ENCODE measurements at places on chromosomes 3 and 15.

GRCh38 chr3:164401923-164402322 lies 676.4 kb downstream of the SI start:
- DNase-seq = no peak

GRCh38 chr15:81809543-81809942 lies 236.3 kb downstream of the MEX3B start:
- no peak for DNase-seq

GRCh38 chr3:36418296-36418695 lies 38.0 kb downstream of the STAC start:
- DNase-seq = no peak

GRCh38 chr3:6862880-6863195 lies 1.9 kb downstream of the GRM7 start:
- no peak for DNase-seq

DNA sequence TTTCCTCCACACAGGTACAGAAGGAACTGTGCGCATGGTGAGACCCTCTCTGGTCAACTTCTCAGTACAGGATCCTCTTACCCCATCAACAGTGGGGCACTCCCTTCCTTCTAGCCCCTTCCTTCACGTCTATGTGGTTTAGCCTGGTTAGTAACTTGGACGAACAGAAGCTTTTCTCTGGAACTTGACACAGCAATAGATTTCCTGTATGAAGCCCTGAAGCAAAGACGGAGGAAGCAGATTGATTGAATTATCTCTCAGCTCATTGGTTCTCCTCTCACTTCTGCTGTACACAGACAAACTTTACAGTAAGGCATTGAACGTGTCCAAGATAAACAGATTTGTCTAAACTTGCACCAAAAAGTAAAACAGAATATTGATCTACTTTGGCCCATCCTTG lies at the start of gene CD200R1:
TSS of gene CD200R1 (minus strand) at position 210 of the 400 bp plus-strand sequence. CDS start 246 bp downstream, outside the sequence.
- DNase-seq = peak; percentile 6

GRCh38 chr3:189338366-189338765 lies 166.6 kb downstream of the TPRG1 start:
- DNase-seq = no peak

GRCh38 chr15:39695793-39696192 lies 86.8 kb downstream of the FSIP1 start:
- no peak for DNase-seq

DNA sequence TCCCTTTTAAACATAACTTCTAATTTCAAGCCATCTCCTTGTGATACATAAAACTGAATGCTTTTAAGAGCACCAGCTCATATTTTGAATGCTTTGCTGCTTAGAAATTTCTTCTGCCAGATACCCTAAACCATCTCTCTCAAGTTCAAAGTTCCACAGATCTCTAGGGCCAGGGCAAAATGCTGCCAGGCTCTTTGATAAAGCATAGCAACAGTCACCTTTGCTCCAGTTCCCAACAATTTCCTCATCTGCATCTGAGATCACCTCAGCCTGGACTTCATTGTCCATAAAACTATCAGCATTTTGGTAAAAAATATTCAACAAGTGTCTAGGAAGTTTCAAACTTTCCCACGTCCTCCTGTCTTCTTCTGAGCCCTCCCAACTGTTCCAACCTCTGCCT lies 17.5 kb downstream of the OSTN start:
- DNase-seq = no peak

GRCh38 chr3:14803981-14804834 lies 14.6 kb upstream of the FGD5 start:
- no peak for DNase-seq

- DNase-seq = no peak
These were observed 40.2 kb upstream of the FAM107A start for GRCh38 chr3:58617338-58617761.

GRCh38 chr3:1798711-1799405 lies 299.8 kb upstream of the CNTN4 start:
- DNase-seq = no peak

DNA sequence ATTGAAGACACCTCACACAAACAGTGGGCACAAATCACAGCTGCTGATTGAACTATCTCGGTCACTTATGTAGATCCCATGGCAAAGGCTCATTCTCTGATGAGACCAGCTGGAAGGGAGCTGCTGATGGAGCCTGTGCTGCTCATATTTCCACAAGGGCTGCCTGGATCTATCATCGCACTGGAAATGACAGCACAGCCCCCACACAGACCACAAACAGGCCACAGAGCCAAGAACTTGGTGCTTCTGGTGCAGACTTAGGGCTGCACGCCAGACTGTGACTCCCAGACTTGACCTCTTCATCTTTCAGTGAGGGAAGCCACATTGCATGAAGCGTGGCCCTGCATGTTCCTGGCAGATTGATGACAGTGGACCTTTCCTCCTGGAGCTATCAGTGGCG lies 197.6 kb downstream of the MINAR1 start:
- no peak for DNase-seq

GRCh38 chr15:73715417-73715816 lies 31.2 kb downstream of the CD276 start:
- DNase-seq = no peak

DNA sequence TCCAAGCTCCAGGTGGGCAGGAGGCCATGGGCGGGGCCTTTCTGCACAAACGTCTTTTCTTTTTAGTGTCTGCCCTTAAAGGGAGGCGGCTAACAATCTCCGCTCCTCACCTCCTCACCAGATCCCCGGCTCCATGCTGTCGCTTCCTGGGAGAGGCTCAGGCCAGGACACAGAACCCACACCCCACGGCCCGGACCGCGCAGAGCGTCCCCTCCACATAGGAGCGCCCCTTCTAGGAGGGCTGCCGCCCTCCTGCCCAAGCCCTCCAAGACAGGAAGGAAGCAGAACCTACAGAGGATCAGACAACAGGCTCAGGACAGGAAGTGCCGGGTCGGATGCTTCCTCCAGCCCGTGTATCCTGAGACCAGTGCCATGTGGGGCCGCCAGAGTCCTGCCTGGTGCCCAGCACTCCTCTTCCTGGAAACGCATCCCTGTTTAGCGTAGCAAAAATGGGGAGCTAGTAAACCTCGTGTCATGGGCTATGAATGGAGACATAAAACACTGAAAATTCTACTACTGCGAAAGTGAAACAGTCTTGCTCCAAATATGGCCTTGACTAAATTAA lies 83.2 kb upstream of the ATP10A start:
- no peak for DNase-seq

GRCh38 chr3:436053-436452 lies 239.5 kb downstream of the CHL1 start:
- no peak for DNase-seq

- no peak for DNase-seq
These were observed 71.4 kb upstream of the WDR72 start for GRCh38 chr15:53830707-53831386.

DNA sequence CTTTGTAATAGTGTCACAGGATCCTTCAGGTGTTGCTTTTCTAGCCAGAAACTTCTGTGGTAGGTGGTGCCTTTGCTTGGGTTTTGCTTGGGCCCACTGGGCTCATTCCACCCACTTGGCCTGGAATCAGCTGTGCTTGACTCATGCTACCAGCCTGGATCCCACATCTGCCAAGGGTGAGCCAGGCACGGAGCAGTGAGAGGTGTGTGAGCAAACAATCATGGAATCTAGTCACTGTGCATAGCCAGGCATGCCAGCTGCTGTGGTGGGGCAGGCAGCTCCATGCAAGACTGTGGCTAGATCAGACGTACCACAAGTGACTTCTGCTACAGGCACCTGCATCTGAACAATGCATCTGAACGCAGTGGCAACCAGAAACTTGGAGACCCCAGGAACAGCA lies 275.9 kb downstream of the UBE2E2 start:
- DNase-seq = no peak

DNA sequence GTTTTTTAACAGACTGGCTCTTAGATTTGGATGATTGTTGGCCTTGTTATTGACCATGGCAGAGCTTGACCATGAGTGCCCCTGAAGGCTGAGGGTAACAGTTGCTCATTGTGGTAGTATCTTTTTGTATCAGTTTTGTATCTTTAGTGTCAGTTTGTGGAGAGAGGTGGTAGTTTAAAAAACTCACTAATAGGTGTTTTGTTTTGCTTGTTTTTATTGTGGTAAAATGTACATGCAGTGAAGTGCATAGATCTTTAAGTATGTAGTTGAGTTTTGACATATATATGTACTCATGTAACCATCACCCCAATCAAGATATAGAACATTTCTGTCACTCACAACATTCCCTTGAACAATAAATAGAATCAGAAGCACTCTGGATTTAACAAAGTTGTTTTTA lies 9.8 kb downstream of the GMPS start:
- DNase-seq = no peak

- no peak for DNase-seq
These were observed 22.0 kb downstream of the GASK1A start for GRCh38 chr3:43001094-43001553.

GRCh38 chr3:144415492-144415891 lies 443.9 kb downstream of the DIPK2A start:
- no peak for DNase-seq

DNA sequence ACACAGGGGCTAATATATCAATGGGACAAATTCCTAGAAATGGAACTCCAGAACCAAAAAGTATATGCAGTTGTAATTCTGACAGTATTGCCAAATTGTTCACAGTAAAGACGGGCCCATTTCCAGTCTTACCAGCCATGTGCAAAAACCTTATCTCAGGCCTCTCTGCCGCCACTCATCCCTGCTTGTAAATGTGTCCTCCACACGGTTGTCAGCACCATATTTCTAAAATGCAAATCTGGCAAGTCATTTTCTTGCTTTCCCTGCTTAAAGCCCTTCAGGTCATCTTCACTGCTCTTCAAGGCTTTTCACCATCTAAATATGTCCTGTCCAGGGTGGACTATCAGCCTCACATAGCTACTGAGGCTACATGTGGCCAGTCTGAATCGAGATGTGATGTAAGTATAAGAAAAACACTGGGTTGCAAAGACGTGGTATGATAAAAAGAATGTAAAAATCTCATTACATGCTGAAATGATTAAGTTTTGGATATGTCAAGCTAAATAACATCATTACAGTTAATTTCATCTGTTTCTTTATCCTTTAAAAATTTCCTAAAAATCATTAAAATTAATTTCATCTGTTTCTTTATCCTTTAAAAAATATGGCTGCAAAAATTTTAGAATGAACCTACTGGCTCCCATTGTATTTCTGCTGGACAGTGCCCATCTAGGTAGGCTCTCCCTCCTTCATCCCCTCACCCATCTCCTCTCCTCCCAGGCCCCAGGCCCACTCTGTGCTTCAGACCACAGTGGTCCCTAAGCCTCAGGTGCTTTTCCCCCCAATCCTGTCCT lies 980 bp downstream of the PARP9 start:
- no peak for DNase-seq

DNA sequence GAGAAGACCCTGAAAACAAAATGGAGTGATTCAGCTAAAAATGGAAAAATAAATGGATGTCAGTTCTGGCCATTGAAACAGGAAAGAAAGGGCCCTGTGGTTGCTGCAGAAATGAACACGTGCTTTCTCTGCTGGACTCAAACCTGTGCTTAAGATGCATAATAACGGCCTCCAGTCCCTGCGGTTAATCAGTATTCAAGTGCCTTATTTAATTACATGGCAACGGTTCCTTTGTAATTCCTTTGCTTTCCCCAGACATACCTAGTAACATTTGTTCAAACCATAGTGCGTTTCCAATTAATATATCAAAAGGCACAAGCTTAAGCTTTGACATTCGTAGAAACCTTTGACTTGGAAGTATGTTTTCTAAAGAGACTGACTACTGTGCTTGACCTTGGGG lies 428.3 kb downstream of the GABRG3 start:
- no peak for DNase-seq

GRCh38 chr15:76815421-76815820 lies 89.7 kb downstream of the SCAPER start:
- no peak for DNase-seq

- DNase-seq = no peak
These were observed 345.7 kb upstream of the RBMS3 start for GRCh38 chr3:28935146-28935545.

GRCh38 chr3:56720849-56721248 lies 37.8 kb upstream of the TASOR start:
- DNase-seq = no peak

DNA sequence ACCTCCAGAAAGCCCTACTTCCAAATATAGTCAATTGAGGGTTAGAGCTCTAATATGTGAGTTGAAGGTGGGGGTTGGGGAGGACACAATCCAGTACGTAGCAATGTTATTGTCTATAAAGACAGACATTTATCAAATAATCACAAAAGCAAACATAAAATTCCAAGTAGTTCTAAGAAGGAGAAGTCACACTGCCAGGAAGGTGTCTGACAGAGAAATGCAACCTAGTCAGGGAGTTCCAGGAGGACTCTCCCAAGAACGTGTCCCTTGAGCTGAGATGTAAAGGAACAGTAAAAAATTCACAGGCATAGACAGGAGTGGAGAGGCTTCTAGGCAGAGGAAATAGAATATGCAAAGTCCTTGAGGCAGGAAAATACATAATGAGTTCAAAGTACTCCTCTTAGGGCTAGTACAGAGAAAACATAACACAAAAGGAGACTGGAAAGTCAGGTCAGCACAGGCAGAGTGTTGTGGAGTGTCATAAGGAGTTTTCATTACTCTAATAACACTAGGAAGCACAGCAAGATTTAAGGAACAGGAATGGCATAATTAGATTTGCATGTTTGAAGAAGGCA lies 277.6 kb upstream of the STT3B start:
- no peak for DNase-seq

- no peak for DNase-seq
These were observed 247.7 kb downstream of the ZBTB20 start for GRCh38 chr3:114899186-114899931.

- DNase-seq = no peak
These were observed 72.0 kb downstream of the TFG start for GRCh38 chr3:100781301-100781700.

GRCh38 chr3:72630969-72631344 lies 217.3 kb downstream of the SHQ1 start:
- no peak for DNase-seq

DNA sequence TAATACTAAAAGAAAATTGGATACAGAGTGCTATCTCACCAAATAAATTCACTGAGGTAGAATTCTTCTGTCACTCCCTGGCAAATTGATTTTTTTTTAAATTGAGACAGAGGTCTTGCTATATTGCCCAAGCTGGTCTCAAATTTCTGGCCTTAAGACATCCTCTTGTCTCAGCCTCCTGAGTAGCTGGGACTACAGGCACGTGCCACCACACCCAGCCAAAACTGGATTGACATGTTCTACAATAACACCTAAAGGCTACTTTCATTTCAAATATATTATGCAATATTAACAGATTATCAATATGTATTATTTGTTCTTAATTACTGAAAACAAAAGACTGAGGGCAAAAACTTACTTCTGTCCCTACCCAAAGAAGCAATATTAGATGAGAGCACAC lies 36.7 kb downstream of the TFDP2 start:
- no peak for DNase-seq

DNA sequence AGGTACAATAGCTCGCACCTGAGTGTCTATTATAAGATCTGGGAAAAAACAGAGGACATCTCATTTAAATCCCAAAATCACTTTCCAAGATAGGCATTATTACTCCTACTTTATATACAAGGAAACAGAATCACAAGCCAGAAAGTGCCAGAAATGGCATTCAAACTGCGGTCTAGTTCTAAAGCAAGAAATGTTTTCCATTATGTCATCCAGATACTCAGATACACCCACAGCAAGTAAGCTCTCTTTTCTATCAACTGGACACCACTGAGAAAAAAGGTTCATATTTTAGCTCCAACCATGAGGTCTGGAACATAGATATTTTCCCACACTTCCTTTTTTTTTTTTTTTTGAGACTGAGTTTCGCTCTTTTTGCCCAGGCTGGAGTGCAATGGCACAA lies 8.1 kb downstream of the SLC33A1 start:
- no peak for DNase-seq

All from stimulated activated CD8-positive, alpha-beta memory T cell treated with anti-CD3 and anti-CD28 coated beads, Interleukin-15, amount 100 ng/mL, for 4 hours (primary cell).